Amniotic epithelial cell (primary cell): ENCODE measurements at places on chromosomes 2 and 18.

- DNase-seq, result peak; percentile 8
Measured at GRCh38 chr18:45156946-45157345, 458.3 kb upstream of the SLC14A2 start.

DNA sequence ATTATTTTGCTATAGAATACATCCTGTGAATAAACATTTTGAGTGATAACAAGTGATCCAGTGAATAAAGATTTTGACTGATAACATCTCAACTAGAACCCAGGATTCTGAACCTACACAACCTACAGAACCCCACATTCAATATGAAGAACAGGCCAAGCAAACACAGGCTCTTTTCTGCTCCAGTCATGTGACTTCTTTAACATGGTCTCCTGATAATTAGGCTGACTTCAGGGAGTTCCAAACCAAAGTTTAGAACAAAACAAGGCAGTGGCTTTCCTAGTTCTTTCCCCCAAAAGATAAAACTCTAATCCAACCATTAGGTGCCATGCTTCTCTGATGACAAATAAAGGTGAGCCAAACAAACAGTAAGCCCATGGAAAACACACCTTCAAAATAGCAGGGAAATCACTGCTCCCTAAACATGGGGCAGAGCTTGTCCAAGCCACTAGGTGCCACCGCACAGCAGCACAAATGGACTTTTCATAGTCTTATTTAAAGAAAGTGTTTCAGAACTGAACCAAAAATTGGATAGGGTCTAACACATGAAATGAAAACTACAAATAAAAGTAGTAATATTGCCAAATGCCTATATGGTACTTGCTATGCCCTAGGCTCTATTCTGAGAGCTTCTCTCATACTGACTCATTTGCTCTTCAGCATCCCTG lies 95.3 kb downstream of the EVA1A start:
- peak; percentile 2 for DNase-seq

DNA sequence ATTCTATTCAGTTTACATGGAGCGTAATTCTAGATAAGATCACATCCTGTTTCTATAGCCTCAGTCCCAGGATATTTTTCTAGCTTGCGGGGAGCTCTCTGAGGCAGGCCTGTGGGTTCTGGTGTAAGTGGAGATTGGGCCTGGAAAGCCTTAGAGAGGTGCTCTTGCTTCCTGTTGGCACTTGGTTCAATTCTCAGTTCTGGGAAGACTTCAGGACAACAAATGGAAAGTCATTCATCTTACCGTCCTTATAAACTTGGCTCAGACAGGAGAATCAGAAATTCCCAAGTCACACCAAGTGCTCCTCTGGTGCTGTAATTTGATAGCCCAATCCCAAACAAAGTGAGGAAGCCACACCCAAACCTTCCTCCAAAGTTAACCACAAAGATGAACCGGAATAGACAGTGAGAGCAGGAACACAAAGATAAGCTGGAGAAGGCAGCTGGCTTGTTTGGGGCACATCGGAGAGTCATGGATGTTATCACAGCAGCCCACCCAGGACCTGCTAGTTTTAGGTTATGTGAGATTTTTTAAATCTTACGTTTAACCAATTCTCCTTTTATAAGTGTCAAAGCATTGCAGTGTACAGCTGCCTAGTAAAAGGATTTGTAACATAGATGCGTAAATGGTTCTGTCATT lies 144.3 kb upstream of the MAP3K20 start:
- peak; percentile 50 for DNase-seq

- no peak for DNase-seq
Measured at GRCh38 chr2:33931164-33931563, 332.1 kb upstream of the FAM98A start.

DNA sequence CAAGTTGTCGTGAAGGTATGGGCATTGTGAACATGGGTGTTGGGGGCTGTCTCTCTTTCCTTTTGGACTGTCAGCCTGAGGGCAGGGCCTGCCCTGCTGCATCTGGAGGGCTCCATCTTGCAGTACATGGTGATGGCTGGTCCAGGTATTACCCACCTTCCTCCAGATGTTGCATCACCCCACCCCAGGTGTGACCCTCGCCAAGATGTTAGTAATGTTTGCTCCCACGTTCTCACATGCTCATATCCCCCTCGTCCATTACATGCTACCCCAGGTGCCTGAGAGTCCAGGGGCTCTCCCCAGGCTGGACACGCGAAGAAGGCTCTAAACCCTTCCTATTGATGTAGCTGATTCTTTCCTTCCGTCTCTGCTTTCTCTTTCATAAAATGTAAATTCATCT lies 13.9 kb downstream of the ZAP70 start:
- no peak for DNase-seq

GRCh38 chr2:137838255-137839092 lies 125.8 kb upstream of the HNMT start:
- DNase-seq, result peak; percentile 49

GRCh38 chr2:37809525-37809924 lies 115.6 kb upstream of the RMDN2 start:
- DNase-seq, result peak; percentile 88

GRCh38 chr2:223590964-223591363 lies 11.2 kb downstream of the SCG2 start:
- no peak for DNase-seq

- peak; percentile 71 for DNase-seq
Measured at GRCh38 chr18:9708057-9708433, at the start of gene RAB31. TSS of gene RAB31 (plus strand) at chr18:9708301. CDS start at chr18:9708406, 105 bp downstream.
